ENCODE measurements at places on chromosomes 2 and 18. TPM values are rescaled to one million over a fixed set of nuclear protein-coding genes. Genes with fewer than 3 reads are reported as not detected.

GRCh38 chr18:28458751-28459150, 281.8 kb upstream of the CDH2 start:
- no peak for DNase-seq

DNA sequence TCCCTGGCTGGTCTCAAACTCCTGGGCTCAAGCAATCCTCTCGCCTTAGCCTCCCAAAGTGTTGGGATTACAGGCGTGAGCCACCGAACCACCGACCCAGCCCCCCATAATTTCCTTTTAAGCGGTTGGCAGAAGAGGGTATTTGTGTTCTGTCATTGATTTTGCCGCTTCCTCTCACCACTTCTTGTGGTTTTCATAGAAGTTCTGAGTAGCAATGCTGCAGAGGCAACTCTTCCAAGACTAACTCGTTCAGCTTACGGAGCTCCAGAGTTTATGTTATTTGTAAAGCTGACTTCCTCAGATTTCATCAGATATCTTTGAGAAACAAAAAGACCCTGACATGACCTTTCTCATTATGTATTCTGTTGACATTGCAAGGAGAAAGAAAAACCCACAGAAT, 261.4 kb upstream of the KCNJ3 start:
- DNase-seq = no peak

DNA sequence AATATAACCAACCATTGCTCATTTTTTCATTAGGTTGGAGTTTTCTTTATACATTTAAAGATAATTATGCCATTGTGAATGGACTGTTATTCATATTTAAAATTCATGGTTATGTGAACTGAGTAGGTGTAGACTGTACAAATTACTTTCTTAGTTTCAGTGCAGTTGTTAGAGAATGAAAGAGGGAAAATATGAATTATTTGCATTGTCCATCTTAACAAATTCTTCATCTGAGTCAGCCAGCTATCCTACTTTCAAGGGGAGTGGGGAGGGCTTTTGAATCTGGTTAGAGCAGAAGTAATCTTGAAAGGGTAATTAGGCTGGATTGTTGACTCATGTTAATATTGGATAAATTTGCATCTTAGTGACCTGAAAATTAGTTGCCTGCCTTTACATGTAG, 212.0 kb downstream of the MCFD2 start:
- DNase-seq = no peak

- DNase-seq = no peak
These were observed 329.9 kb downstream of the DLGAP1 start for GRCh38 chr18:4125224-4125623.

REEP1 gene
- 2.6 TPM for total RNA-seq

GRCh38 chr2:8469709-8470493, 212.0 kb upstream of the ID2 start:
- no peak for DNase-seq

- DNase-seq = no peak
These were observed 199.0 kb upstream of the ERBB4 start for GRCh38 chr2:212737392-212738172.

DNA sequence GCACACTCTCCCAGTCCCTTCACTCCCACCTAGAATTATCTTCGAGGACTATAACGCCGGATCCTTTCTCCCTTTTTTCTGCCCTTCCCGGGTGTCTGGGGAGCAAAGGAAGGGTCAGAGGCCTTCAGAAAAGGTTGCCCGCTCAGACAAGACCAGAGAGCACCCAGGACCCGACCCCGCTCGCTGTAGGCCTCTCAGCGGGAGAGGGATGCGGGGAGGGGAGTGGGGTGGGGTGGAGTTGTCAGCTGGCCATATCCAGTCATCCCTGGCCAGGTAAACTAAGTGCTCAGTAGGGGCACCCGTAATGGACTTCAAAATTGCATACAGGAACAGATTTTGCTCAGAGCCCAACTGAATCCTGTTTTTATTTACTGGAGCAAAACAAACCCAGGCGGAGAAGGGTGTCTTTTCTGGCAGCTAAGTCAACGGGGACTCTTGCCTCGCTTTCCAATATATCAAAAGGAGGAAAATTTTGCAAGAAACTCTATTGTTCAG, 65.0 kb downstream of the NOL4 start:
- DNase-seq = no peak

DNA sequence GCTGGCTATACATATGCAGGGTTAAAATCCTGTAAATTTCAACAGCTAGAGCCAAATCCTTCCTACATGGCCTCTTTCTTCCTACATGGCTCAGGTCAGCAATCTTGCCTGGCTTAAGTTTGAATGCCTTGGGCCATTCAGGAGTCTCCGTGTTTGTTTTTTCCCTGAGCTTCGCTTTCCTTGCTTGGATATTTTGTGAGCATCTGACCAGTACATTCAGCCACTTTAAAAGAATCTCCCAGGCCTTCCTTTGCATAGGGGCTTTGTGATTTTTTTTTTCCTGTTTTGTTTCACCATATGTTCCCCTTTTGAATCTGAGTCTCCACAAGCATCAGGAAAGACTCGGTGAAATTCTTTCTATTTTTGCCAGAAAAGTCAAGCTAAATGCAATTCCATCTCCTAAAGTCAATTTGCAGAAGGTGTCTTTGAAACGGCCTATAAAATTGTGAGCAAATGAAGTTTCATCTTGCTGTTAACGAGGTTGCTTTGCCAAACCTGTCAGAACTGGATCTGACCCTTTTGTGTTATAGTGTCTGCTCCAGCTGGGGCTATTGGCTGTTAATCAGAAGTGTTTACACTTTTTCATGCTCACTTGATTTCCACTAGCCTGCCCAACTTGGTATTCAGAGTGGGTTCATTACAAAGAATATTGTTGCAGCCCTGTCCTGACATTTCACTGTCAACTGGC, 256.9 kb downstream of the DCC start:
- no peak for DNase-seq

Data from chondrocyte (in vitro differentiated cells).